ENCODE measurements at places on chromosomes 12 and 14.

DNA sequence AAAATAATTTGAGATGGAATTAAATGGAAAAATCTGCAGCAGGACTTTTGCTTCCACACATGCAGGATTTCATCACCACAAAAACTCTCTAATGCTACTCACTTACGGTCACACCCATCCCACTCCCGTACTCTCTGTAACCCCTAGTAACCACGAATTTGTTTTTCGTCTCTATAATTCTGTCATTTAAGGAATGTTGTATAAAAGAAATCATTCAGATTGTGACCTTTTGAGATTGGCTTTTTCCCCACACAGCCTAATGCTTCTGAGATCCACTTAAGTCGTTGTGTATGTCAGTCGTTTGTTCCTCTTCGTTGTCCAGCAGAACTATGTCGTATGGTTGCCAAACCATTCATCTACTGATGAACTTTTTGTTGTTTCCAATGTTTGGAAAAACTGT is 19.8 kb upstream of the PZP start:
- DNase-seq = no peak

DNA sequence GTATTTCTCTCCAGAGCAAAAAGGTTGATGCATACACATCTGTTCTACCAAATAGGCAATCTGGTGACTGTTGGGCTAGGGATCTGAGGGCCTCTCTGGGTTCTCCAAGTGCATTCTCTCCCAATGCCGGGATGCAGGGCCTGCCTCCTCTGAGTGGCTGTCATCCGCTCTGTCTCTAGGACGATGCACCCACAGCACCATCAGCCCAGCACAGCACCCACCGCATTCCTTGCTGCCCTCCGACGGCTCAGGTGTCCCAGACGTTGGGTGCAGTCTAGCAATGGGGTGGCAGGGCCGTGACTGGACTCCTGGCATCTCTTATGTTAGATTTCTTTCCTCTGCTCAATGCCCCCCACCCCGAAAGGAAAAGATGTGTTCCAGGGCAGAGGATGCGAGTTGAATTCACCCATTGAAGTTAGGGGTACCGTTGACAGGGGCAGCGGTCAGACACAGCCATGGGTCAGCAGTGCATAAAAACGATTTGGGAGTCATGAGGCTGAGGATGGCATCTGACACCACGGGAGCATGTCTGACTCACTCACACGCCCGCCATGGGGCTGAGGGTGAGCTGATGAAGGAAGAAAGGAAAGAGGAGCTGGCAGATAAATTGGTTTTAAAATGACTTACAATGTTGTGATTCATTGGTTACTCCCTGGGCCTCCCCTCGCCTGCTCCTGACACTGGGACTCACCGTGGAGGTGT is 93.2 kb upstream of the C14orf180 start:
- no peak for DNase-seq

GRCh38 chr14:40252817-40253447 is 820.7 kb upstream of the FBXO33 start:
- peak; percentile 52 for DNase-seq

DNA sequence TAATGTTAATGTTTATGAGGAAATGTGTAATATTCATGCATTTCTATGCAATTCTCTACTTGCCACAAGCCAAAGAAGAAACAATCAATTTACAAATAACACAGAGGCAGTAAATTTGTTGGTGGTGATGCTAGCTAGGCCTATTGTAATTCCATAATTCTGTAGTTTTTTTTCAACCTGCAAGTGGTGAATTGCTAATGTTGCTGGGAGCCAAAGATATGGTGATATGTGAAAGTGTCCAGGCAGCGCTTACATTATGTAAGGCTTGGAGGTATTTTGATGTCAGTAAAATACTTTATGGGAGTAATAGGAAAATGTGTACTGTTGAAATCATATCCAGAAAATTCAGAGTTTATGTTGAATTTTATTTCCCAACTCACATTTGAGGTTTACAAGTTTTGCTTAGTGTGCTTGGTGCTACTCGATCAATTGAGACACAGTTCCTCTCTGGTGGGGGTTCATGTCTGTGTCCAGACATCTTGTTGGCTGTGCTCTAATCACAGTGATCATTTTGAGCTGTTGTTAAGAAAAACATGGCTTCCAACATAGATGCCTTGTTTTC is 23.2 kb downstream of the TMTC2 start:
- no peak for DNase-seq

DNA sequence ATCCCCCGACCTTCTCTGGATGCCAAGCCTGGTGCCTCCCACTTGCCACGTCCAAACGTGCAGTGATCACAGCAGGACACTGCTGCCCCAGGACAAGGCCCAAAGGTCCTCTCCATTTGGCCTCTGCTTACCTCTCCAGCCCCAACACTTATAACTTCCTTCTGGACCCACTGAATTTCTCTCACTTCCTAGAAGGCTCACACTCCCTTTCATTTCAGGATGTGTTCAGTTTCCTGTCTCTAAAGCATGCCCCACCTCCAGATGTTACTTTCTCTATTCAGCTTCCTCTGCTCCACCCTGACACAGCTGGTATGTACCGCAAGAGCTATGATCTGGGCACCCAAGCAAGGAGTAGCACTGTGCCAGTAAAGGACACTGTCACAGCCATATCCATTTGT is 33.0 kb downstream of the CDKL1 start:
- no peak for DNase-seq

GRCh38 chr14:95833429-95833828 is 43.2 kb upstream of the TUNAR start:
- peak; percentile 13 for DNase-seq

GRCh38 chr12:123990511-123990910 is 17.5 kb downstream of the ZNF664 start:
- DNase-seq = no peak

All from NCI-H524 (cell line).